Parietal lobe (tissue), 2 donors: ENCODE measurements at places on chromosomes 4 and X. TPM values are rescaled to one million over a fixed set of nuclear protein-coding genes. Genes with fewer than 3 reads are reported as not detected.

SEPTIN6 gene
- 57.3 TPM for total RNA-seq

ARHGAP10 gene
- total RNA-seq, result 2.2 TPM

OTUD6A gene
- not detected for total RNA-seq

FAM53A gene
- 0.63 TPM for total RNA-seq

TMEM47 gene
- 32.2 TPM for total RNA-seq
